CD4-positive, alpha-beta T cell treated with Interleukin-2 at 100 ng/mL for 4 hours (primary cell): ENCODE measurements at places on chromosomes 7 and 10.
A peak's percentile ranks its signal among the peaks of the same experiment; 100 is the strongest.

DNA sequence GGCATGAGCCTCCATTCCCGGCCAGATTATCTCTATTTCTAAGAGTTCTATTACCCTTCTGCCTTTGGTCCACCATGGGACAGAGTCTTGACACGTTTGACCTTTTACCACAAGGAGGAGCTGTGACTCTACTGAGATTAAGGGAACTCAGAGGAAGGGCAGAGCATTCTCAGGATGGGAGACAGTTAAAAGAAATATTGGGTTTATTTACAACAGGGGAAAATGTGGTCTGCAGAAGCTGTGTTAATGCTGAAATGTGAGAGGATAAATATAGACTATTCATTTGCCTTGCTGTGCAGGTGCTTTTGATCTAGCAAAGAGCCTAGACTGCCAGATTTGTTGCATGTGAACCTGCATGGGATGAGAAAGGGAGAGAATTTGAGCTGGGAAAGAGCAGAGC lies 45.8 kb upstream of the PRSS58 start:
- peak; percentile 51 for DNase-seq

DNA sequence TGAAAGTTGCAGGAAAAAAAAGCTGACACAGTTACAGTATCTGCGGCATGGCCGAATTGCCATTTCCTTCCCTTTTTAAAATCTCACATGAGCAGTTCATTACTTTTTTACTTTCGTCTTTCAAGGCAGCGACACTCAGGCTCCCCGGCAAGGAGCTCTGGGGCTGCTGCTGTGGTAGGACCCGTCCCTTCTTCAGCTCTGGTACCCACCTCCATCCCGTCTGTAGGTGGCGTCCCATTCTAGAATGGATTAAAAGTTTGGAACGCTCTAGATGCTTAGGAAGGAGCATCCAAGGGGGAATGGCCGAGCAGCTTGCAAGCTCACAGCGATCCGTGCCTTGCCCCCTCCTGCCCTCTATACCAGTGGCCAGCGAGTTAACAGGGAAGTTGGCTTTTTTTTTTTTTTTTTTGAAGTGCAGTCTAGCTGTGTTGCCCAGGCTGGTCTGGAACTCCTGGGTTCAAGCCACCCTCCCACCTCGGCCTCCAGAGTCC lies 22.8 kb upstream of the TTYH3 start:
- DNase-seq = peak; percentile 9

DNA sequence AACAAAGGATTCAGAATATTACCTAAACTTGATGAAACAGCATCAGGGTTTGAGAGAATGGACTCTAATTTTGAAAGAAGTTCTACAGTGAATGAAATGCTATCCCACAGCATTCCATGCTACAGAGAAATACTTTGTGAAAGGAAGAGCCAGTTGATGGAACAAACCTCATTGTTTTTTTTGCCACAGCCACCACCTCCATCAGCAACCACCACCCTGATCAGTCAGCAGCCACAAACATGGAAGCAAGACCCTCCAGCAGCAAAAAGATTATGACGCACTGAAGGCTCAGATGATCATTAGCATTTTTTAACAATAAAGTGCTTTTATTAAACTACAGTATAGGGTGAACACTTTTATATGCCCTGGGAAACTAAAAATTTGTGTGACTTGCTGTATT lies 98.7 kb downstream of the LRRC4 start:
- DNase-seq = no peak

GRCh38 chr10:11901454-11901832 lies 78.3 kb downstream of the PROSER2 start:
- no peak for DNase-seq

GRCh38 chr10:79131836-79132631 lies 63.3 kb downstream of the ZMIZ1 start:
- DNase-seq = no peak

DNA sequence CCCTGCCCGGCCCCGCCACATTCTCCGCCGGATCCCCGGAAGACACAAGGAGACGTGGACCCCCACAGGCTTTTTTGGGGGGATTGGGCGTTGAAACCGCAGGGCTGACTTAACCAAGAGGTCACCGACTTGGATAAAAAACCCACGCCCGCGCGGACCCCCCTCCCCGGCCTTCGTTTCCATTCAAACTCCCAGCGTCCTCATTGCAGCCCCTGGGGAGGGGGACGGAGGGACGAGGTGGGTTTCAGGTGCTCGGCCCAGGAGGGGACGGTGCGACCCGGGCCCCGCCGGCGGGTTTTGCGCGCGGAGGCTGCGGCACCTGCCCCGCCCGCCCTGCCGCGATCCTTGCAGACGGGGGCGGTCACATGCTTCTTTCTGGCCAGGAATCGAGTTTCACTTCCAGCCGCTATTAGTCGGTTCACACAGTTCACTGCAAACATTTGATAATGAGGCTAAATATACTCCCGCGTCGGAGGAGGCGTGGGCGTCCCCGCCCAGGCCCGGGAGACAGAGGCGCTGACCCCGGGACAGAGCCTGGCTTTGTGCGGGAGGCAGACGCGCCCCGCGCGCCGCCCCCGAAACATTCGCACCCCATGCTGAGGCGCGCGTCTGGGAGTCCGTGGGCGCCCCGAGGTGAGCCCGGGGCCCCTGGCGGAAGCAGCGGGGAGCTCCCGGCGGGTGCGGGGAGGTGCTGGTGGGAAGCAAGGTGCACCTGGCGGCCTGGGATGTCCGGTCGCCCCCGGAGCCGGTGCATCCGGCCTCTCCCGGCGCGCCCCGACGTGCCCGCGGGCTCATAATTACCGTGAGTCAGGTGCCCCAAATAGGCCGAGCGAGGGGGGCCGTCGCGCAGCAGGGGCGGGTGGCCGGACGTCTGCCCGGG lies 2.7 kb upstream of the PDGFA start:
- DNase-seq = peak; percentile 31

DNA sequence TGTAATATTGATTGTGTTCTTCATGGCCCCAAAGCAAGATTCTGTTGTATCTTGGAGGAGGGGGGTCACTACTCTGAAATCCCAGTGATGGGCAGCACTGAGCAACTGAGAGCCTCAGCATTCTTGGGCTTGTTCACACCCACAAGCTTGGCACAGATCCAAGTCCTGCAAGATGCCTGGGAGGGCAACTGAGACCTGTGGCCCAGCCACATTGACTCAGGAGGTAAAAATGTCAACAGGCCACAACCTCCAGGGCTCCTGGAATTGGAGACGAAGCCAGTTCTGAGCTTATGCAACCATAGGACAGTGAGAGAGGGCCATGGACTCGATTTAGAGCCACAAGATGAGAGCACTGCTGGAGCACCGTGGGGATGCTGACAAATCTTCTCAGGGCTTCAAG lies 3.1 kb upstream of the DOCK1 start:
- DNase-seq = no peak

GRCh38 chr10:7491949-7492659 lies 81.3 kb upstream of the SFMBT2 start:
- peak; percentile 12 for DNase-seq

GRCh38 chr7:2124604-2125345 lies 108.0 kb downstream of the MAD1L1 start:
- DNase-seq = no peak

- DNase-seq = no peak
Measured at GRCh38 chr7:100219271-100219737, 445 bp upstream of the PVRIG start.

GRCh38 chr7:139106959-139107358 lies 2.6 kb downstream of the ZC3HAV1 start:
- no peak for DNase-seq
